Fibroblast of mammary gland (primary cell): ENCODE measurements at places on chromosomes 2 and 18.

- no peak for DNase-seq
These were observed 96.3 kb downstream of the SH3RF3 start for GRCh38 chr2:109225170-109225782.

- no peak for DNase-seq
These were observed 149.0 kb downstream of the GLI2 start for GRCh38 chr2:120884472-120885290.

DNA sequence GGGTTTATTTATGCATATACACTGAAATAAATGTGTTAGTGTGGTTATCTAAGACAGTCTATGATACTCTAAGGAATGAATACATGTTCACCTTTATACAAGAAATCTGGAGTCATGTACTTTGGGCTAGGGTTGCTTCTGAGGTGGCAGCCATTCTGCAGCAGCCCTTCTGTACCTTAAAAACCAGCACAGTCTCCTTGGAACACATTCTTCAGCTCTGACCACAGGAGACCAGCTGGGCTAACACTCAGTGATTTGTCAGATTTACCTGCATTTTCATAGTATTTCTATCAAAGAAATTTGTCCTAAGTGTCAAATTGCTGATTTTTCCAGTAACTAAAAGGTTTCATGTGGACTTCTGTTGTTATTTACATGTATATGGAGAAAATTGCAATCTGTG is 167.7 kb downstream of the CAMKMT start:
- no peak for DNase-seq

DNA sequence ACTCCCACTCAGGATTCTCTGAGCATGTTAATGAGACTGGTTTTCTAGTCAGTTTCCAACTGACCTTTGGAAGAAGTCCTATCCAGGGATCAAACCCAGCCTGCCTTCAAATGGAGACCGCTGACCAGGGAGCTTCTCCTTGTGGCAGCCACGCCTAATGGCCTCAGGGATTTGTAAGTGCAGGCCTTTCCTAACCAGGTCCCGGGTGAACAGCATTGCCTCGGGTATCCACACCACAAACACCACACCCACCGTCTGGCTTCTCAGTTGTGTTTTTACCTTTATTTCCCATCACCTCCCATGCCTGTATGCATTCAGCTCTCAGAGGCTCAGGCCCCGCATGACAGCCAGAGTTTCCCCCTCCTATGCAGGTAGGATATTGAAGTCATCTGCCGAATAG is 406.3 kb upstream of the HS6ST1 start:
- no peak for DNase-seq
